ENCODE measurements at places on chromosomes 7 and 10.

DNA sequence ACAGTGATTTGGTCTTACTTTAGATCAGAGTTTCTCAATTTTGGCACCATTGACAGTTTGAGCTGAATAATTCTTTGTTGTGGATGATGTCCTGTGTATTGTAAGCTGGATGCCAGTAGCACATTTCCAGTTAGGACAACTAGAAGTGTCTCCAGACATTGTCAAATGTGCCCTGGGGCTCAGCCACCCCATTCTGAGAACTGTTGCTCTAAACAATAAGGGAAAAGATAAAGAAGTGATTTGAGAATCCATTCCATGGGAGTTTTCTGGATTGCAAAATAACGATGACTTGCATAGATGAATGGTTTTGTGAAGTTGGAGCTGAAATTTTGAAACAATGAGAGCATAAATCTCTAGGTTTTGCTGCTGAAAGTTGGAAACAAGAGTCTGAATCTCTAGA is 44.6 kb downstream of the NUP205 start:
- no peak for DNase-seq

DNA sequence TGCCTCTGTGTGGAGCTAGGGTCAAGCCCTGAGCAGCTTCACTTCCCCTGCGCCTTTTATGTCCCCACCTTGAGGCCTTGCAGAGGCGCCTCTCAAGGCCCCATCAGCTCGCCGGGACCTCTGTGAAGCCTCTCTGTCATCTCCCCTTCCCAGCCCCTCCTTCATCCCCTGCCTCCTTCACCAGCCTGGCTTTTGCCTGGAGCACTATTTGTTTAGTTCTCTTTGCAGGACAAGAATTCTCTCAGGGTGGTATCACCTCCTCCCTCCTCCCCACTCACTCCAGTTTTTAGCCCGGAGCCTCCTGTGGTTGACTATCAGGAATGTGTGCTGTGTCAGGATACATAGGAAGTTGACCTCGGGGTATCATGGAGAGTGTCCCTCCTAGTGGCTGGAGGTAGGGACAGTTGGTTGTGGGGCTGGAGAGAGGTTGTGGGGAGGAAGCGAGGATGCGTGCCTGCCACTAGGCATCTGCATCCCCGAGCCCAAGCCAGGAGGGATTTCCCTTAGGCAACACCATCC is 89.8 kb upstream of the ANLN start:
- no peak for DNase-seq

DNA sequence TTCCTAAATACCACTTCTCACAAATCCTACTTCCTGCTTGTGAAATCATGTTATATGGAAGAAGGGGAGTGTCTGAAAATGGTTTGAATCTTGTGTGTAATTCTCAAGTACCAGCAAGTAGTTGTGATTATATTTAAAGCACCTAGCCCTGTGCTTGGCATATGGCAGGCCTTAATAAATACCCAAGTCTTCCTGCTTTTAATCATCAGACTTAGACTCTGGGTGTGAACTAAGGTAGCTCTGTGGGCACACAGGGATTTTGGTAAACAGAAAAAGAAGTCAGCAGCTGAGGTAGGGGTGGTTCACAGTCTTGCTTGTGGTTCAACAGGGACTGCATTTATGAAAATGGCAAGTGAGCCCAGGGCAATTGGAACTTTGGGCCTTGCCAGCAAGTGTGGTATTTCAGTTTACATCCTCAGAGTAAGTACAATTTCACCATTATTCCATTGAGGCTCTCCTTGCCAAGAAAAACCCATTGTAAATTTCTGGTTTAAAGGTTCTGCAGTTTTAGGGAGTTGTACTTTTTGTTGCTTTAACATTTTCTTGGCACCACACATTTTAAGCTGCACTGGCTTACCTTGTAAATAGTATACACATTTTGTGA is 215.5 kb downstream of the AUTS2 start:
- DNase-seq: no peak

DNA sequence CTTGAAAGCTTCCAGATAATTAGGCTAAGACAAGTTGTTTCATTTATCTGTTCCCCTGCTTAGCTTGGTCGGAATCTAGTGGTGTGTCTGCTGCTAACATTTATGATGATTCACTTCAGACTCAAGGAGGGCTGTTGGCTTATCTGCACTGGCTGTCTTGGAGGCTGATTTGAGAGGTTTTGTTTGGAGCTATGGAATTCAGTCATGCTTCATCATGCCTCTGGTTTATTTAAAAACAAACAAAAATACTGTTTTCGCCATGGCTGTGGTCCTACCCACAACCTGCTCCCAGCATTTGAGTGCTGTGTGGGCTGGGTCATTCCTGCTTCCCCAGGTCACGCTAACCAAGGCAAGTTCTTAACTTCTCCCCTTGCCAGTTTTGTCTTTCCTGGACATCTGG is 11.7 kb upstream of the ARPC1B start:
- no peak for DNase-seq

DNA sequence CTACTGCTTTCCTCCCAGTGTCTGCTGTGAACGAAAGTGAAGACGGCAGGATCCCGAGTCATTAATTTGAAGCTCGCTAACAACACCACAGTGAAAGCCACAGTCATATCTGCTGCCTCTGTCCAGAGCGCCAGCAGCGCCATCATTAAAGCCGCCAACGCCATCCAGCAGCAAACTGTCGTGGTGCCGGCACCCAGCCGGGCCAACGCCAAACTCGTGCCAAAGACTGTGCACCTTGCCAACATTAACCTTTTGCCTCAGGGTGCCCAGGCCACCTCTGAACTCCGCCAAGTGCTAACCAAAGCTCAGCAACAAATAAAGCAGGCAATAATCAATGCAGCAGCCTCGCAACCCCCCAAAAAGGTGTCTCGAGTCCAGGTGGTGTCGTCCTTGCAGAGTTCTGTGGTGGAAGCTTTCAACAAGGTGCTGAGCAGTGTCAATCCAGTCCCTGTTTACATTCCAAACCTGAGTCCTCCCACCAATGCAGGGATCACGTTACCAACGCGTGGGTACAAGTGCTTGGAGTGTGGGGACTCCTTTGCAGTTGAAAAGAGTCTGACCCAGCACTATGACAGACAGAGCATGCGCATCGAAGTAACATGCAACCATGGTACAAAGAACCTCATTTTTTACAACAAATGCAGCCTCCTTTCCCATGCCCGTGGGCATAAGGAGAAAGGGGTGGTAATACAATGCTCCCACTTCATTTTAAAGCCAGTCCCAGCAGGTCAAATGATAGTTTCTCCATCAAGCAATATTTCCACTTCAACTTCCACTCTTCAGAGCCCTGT is 94.8 kb upstream of the KCNMA1 start:
- DNase-seq: no peak

DNA sequence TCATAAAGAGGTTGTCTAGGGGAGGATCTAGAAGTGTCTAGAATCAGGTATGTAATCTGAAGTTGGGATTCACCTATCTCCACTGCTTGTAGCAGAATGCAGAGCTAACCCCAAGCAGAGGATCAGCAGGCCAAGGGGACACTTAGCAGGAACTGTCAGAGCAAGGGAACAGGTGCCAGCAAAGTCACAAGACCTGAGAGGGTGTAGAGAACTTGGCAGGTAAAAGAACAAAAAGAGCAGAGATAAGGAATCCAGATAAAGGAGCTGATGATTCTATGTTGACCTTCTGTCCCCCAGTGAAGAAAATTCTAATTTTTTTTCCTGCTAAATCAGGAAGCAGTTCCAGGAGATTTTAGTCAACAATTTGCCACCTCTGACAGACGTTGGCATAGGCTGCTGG is 91.4 kb upstream of the CCDC71L start:
- no peak for DNase-seq

DNA sequence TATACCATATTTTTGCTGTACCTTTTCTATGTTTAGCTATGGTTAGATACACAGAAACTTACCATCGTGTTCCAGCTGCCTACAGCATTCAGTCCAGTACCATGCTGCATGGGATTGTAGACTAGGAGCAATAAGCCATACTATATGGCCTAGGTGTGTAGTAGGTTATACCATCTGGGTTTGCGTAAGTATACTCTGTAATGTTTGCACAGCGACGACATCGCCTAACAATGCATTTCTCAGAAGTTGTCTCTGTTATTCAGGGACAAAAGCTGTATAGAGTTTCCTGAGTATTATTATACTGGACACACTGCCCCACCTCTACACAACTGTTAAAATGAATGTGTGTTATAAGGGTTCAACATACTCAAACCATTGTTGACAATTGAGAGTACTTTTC is 93.8 kb upstream of the MKI67 start:
- no peak for DNase-seq

DNA sequence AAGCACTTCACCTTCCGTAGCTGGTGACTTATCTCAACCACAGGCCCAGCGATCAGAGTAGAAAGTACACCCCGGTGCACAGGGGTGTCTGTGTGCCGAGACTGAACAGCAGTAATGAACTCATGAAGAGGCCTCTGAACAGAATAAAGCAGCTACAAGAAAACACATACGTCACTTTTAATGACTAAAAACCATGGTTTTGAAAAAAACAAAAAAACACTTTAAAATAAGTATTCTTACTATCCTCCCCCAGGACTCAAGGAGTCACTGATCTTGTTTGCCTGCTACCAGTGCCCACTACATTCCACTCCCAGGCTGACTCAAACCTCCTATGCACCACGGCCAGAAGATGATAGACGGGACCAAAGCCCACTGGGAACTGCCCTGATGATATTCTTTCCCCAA is 53.8 kb downstream of the NCAPG2 start:
- no peak for DNase-seq

DNA sequence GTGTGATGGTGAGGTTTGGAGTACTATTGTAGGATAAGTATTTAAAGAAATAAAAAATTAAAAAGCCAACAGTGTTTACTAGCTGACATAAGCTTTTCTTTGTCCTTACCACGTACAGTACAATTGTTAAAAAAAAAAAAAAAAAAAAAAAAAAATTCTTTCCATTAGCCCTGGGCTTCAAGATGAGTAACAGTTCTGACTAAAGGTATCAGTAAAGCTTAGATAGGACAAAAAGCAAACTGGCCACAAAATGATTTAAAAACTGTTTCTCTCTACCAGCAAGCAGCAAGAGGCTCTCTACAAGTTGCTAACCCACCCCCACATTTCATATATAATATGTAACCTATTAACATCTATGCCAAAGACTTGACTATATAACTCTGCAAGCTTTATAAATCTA is 17.5 kb downstream of the HYCC1 start:
- no peak for DNase-seq

DNA sequence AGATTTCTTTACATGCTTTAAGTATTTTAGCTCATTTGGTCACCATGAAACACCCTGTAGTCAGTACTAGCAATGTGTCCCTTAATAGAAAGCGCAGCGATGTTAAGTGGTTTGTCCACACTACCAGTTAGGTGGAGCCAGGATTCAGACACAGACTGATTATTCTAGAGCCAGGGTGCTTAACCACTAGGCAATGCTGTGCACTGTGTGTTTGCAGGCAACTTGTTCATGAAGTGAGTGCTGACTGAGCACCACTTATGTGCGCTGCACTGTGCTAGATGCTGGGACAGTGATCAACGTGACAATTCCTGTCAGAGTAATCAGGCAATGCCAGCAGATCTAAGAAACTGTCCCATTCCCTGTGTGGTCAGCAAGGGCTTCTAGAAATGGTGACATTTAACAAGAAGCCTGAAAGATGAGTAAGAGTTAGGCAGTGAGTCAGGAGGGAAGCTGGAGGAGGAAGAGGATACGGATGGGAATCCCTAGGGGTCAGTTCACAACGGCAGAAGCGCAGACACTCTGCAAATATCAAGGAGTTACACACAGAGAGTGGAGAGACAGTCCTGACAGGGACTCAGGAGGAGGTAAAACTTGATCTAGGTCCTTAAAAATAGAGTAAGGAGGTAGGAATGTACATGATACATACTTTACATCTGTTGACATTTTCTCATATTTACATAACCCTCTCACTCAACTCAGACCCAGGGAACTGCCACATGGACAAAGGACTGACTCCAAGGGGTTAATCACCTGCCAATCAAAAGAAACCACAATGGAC is 69.7 kb upstream of the EGR2 start:
- no peak for DNase-seq

- no peak for DNase-seq
Observed at GRCh38 chr7:103795787-103796186, 193.7 kb downstream of the RELN start.

DNA sequence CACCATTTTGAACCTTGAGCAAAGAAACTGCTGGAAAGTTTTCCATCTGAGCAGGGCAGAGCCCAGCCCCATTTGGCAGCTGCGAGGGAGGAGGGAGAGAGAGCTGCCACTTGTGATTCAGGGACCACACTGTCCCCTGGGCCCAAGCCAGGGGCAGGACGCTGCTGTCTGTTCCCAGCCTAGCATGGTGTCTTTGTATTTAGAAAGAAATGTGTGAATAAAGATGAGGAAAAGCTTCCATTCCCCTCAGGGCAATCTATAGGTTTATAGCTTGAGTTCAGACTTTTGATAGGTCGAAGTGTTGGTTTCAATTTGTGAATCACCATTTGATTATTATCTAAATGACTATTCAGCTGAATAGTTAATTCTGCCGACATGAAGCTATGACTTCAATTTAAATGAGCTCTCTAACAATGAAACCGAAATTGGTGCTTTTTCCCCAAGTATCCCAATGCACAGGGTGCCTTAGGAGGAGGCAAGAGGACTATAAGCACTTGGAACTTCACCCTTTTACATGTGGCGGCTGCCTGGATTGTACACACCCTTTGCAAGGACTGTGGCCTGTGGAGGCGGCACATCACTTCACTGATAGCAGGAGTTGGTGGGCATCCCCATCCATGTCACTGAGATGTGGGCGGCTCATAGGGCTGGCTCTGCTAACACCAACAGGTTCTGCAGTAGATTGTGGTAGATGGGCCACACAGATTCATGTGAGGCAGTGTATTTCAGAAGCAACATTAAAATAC is 223.5 kb downstream of the CCDC3 start:
- DNase-seq: no peak

DNA sequence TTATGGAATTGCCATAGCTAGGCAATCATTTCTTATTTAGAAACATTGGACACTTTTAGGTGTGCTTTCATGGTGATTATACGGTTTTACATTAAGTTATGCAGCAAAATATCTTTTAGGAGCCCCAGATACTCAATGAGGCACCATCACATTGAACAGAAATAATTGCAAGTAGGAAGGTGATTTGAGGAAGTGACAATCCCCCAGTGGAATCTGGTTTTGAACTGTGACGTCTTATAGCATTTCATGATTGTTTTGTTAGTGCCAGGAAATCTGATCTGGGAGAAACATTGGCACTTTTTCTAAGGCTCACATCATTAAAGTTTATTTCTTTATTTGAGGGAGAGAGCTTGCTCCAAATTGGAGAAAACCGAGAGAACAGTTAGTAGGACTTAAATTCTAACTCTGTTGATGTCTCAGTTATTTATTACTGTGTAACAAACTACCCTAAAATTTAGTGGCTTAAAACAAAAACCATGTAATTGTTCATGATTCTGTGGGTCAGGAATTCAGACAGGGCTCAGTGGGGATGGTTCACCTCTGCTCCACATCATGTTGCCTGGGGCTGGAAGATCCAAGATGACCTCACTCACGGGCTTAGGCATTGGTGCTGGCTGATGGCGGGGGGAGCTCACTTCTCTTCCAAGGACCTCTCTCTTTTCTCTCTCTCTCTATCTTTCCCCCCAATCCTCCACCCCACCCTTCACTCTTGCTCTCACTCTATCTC is 78.2 kb upstream of the STEAP1B start:
- DNase-seq: no peak

Data from activated CD8-positive, alpha-beta memory T cell treated with anti-CD3 and anti-CD28 coated beads, Interleukin-2, amount 50 U/mL, for 4 hours (primary cell).